ENCODE measurements at places on chromosomes 11 and 22.

DNA sequence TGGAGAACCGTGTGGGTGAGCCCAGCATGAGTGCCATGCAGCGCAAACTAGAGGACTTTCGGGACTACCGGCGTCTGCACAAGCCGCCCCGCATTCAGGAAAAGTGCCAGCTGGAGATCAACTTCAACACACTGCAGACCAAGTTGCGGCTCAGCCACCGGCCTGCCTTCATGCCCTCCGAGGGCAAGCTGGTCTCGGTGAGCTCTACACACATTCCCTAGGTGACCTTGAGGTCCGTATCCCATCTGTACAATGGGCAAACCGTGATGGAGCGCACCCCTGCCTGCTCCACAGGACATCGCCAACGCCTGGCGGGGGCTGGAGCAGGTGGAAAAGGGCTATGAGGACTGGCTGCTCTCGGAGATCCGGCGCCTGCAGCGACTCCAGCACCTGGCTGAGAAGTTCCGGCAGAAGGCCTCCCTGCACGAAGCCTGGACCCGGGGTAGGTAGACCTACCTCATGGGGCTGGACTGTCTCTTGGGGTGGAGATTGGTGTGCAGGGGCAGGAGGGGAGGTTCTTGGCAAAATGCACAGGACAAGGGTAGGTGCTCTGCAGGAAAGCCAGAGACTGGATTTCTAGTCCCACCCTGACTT, 10.6 kb downstream of the CTSF start:
- DNase-seq: no peak

GRCh38 chr11:117202386-117203068, 3.4 kb downstream of the TAGLN start:
- no peak for DNase-seq

- DNase-seq: no peak
These were observed 79.5 kb downstream of the GAB2 start for GRCh38 chr11:78338138-78338537.

GRCh38 chr11:133945087-133945974, 11.4 kb downstream of the IGSF9B start:
- no peak for DNase-seq

- no peak for DNase-seq
These were observed 32.9 kb downstream of the PPME1 start for GRCh38 chr11:74203966-74204365.

- no peak for DNase-seq
These were observed 5.3 kb upstream of the LRRC10B start for GRCh38 chr11:61503135-61503770.
